ENCODE measurements at places on chromosomes 6 and 20.
A peak's percentile ranks its signal among the peaks of the same experiment; 100 is the strongest.

DNA sequence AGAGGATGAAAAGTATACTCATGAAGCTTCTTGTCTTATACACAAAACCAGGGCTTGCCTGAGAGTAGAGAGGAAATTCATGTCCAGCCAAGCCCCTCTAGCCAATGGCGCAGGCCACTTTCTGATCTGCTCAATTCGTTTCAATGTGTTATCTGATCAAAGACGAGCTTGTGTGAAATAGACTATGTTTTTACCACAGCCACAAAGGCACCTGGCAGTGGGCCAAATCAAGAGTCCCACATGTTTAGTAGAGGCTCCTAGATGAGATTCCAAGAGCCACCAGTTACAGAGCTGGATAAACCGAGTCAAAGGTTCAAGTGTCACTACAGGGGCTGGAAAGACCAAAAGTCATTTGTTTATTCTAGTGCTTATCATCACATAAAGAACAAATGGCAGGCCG, 34.9 kb downstream of the GPLD1 start:
- DNase-seq = no peak

DNA sequence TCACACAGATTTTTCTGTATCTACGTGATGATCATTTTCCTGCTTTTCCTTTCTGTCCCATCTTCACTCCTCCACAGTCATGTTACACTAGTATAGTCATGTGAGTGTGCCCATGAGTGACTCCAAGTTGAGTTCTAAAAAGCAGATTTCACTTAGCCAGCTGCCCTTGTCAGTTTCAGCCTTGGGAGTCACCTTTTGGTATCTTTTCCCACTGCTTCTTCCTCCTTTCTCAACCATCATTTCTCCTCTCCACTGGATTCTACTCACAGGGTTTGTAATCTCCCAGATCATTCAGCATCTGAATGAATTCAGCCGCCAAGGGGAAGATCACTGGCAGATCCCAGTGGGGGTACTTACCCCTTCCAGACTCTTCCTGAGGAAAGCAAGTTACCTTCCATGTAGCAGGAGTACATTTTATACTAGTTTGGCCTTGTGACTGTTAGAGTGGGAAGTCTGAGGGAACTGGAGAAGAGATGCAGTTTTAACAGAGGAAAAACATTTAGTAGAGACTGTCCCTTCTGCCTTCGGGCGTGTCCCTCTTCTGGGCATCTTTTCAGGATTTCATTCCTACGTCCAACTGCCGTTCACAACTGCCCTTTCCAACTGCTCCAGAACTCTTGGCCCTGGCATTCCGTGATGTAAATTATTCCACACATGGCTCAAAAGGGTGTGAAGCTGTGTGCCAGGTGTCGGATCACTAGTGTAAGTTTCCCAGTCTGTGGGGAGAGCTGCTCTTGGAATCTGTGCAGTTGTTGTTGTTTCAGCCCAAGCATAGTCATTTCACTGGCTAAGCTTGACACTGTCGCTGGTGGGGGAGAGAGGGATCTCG, 38.9 kb downstream of the BICRAL start:
- DNase-seq = no peak

GRCh38 chr20:60116128-60116909, 158.1 kb downstream of the CDH26 start:
- no peak for DNase-seq

GRCh38 chr6:37313723-37314486, 39.9 kb upstream of the RNF8 start:
- DNase-seq = no peak

DNA sequence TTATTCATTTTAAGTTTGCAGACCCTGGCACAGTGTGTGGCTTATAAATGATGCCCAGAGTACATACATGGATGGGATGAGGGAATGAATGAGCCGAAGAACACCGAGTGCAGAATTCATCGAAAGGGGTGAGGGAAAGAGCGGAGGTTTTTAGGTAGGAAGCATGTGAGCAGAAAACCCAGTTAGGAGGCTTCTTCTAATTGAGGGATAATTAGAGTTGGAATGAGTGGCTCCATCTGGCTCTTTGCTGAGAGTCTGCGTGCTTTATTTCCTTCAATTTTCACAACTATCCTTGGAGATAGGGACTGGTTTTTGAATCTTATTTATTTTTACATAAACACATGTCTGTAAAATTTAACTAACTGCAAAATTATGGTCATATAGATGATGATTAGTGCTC, 150.7 kb downstream of the DOK5 start:
- DNase-seq = no peak

GRCh38 chr20:62659488-62660239, 17.4 kb downstream of the SLCO4A1 start:
- no peak for DNase-seq

- DNase-seq = no peak
These were observed 24.9 kb upstream of the ELOVL5 start for GRCh38 chr6:53373638-53374037.

DNA sequence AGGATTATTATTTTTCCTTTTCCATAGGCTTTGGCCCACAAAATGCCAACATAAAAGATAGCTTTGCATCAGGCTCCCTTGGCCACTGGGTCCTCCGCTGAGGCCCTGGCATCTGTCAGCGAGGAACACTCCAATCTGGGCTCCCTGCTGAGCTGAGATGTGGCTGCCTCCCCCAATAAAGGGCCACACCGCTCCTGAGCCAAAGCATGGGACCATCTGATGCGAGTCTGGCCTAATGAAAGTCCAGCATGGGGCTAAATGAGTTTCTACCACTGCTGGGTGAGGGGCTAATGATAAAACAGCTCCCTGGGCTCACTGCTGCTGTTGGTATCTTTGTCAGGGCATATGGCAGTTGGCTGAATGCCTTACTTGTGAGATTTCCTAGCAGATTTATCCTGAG, 817.5 kb upstream of the SLC35B3 start:
- DNase-seq = no peak

- peak; percentile 28 for DNase-seq
These were observed 118.4 kb downstream of the GRM4 start for GRCh38 chr6:34027445-34027936.

GRCh38 chr6:141394565-141395051, 738.1 kb upstream of the GJE1 start:
- DNase-seq = no peak

DNA sequence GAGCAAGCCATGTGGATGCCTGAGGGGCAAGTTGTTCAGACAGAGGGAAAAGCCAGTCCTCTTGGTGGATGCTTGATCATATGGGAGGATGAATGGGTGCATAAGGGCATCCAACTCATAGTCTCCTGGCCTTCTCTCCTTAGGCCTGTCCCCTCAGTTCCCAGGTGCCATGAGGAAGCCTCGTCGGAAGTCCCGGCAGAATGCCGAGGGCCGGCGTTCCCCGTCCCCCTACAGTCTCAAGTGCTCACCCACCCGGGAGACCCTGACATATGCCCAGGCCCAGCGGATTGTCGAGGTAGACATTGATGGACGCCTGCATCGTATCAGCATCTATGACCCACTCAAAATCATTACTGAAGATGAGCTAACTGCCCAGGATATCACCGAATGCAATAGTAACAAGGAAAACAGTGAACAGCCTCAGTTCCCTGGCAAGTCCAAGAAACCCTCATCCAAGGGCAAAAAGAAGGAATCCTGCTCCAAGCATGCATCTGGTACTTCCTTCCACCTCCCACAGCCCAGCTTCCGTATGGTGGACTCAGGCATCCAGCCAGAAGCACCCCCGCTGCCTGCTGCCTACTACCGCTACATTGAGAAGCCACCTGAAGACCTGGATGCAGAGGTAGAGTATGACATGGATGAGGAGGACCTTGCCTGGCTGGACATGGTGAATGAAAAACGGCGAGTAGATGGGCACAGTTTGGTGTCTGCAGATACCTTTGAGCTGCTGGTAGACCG, 3.8 kb downstream of the BRPF3 start:
- DNase-seq = no peak

- no peak for DNase-seq
These were observed 54.8 kb upstream of the KCNG1 start for GRCh38 chr20:51077686-51078060.

GRCh38 chr20:43666376-43667328, at the start of gene MYBL2:
Gene MYBL2 (plus strand): TSS chr20:43667114. CDS start chr20:43667284, 170 bp downstream.
- peak; percentile 63 for DNase-seq

GRCh38 chr6:41503827-41504465, 42.2 kb upstream of the FOXP4 start:
- DNase-seq = peak; percentile 86

DNA sequence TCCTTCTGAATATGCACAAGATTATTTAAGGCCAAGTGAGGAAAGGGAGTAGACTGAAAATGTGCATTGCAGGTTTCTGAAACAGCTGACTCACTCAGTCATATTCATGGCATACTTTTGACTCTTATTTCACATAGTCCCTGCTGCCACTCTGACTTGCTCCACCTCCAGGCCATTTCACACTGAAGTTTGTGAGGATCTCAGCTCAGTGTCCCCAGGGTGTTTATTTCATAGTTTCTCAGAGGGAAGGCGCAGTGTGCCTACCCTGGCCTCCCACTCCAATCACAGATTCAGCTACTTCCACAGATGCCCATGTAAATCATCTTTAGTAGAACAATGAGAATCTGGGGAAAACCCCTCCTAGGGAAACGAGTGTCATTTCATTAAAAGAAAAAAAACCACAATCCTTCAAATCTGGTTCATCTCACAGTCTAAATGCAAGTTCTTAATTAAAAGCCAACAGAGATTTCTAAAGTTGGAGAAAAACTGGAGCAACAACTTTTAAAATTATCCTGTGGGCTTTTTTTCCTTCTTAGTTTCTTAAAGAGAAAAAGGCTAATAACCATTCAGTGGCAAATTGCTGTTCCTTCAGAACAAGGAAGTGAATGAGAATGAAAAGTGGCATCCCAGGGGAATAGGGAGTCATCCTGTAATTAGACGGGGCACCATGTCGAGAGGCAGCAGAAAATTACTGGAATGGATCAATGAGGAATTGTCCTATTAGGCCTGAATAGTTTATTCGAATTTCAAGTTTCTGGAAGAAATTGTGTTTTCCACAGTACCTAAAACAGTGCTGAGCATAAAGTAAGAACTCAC, 133.6 kb downstream of the TFAP2B start:
- peak; percentile 73 for DNase-seq

DNA sequence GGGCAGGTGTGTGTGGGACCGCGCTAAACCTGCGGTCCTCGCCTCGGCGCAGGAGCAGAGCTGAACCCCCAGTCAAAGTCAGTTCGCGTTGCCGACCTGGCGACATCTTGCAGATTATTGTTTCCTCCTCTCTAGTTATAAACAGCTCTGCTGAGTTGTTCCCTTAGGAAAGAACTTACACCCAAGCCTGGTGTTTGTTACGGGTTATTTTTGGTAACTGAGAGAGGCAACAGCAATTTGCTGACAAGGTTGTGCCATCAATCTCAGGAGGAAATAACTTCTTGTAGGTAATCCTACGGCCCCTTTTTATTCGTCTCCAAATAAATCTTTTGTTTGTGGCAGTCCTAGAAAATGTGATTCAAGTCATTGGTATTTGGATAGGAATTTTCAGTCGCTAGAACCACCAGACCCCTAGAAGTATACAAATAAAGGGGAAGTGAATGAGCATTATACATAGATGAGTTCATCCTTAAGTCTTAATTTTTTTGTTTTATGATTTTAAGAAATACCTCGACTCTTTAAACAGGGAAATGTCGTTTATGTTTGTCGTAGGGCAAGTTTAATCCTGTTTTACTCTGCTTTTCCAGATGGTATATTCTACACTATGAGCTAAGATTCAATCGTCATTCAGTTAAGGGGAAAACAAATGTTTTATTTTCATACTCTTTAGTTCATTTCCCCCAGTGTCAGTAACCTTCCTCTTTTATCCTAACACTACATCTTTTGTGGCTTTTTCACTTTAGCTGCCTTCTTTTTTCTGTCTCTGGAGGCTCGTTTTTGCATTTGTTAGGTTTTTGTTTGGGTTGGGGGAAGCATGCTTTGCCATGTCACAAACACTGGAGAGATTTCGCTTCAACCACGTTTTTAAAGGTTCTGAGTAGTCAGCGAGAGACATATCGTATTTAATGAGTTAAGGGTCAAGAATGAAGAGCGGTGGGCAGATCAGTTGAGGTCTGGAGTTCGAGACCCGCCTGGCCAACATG, 1.2 kb downstream of the PM20D2 start:
- DNase-seq = peak; percentile 81

- no peak for DNase-seq
These were observed 305.0 kb downstream of the GMDS start for GRCh38 chr6:1940381-1940780.

DNA sequence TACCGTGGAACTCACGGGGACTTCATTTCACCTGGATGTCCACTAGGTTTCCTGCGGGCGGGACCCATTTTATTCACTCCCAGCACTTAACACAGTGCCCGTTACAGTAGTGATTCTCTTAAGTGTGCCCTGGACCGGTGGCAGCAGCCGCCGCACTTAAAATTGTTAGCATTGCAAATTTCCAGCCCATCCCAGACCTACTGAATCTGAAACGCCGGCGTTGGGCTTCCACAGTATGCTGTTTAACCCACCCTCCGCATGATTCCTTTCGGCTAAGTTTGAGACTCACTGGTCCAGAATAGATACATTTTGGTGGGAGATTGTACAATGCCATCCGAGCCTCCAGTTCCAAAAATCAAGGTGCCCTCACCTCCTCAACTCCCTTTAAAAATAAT, 967 bp downstream of the SMPDL3A start:
- DNase-seq = no peak

GRCh38 chr6:90952176-90952575, 365.3 kb upstream of the MAP3K7 start:
- no peak for DNase-seq

DNA sequence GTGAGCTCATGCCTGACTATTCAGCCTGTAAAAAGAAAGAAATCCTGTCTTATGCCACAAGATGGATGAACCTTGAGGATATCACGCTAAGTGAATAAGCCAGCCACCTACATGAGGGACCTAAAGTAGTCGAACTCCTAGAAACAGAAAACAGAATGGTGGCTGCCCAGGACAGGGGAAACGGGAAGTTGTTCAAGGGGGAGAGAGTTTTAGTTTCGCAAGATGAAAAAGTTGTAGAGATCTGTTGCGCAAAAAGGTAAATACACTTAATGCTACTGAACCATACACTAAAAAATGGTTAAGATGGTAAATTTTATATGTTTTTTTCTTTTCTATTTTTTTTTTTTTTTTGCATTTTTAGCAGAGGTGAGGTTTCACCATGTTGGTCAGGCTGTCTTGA, 74.1 kb upstream of the RALY start:
- DNase-seq = no peak

DNA sequence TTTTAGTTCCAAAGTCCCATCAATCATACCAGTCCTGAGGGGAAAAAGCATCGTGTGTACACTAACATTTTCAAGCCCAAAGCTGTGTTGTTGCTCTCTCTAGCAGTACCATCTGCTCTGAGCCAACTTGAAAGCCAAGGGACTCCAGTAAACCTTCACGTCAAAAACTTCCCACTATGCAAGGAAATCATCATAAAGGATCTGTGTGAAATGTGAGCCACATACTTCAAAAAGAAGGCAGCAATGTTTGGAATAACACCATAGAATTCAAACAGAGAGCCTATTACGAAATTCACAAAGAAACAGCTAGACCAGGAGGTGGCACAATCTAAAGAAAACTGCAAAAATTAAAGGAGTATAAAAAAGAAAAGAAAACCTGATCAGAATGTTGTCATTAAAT, 399.8 kb upstream of the EPHA7 start:
- no peak for DNase-seq

- DNase-seq = peak; percentile 39
These were observed 571.8 kb upstream of the IMPG1 start for GRCh38 chr6:76644231-76644630.

Measured in fibroblast of skin of back (primary cell).